H9 (cell line): ENCODE measurements at places on chromosomes 5 and 9. TPM values are rescaled to one million over a fixed set of nuclear protein-coding genes. Genes with fewer than 3 reads are reported as not detected.

- H3K36me3 ChIP-seq, result peaks cover 51% of the 10 kb centered on the region
- H3K27me3 ChIP-seq, result no peaks in the 10 kb centered on the region
- no peak for DNase-seq
- H3K4me3 ChIP-seq, result no peak overlapping the region
Measured at GRCh38 chr9:133371261-133371711, 4.6 kb downstream of the SURF4 start.

DNA sequence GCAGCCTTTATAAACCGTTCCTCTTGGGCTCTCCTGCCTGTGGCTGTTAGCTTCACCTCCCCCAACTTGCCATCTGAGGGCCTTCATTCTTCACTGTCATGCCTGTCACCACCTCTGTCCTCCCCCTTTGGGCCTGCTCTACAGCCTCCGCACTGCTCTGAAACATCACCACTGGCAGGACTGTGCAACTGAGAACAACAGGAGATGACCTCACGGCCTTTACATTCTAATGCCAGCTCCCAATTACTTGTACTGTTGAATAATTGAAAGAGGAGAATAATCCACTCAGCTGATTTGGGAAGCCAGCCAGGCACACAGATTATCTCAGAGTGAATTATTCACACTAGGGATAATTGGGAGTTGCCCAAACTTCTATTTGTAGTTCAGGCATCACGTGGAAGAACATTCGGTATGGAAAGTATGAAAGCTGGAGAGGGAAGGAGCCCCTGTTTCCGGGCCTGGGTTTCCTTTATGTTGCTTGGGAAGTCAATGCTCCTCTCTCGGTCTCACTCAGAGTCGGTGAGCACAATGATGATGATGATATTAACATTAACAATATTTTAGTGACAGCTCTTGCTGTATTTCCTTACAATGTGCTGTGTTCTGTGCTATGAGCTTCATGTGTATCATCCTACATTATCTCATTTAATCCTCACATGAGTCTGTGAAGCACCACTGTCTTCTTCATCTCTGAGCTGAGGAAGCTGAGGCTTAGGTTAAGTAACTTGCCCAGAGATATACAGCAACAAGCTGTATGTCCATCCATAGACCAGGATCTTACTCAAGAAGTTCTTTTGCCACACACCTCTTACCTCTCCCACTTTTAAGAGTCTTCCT is 99.3 kb upstream of the LRRTM2 start:
- H3K4me1 ChIP-seq, result peaks cover 4% of the 10 kb centered on the region; the same call in 1 of the 2 replicates
- H3K27ac ChIP-seq, result no peak overlapping the region
- H3K27me3 ChIP-seq, result no peaks in the 10 kb centered on the region
- no peak overlapping the region for H3K4me3 ChIP-seq
- no peak for DNase-seq
- no peaks in the 10 kb centered on the region for H3K36me3 ChIP-seq

DNA sequence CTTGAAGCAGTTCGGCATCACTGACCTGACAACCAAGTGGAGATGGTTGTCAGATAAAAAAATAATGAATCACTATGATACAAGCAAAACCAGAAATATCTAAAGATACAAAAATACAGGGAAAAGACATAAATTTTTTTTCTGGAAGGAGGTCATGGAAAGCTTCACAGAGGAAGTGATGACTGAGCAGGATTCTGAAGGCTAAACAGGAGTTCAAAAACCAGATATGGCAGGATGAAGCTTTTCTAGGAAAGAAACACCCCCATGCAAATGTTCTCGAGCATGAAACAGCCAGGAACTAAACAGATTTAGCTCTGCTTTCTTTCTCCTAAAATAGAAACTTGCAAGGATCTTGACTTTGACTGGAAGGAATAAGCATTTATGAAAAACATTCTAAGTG is 60.7 kb upstream of the IFNE start:
- no peak overlapping the region for H3K4me3 ChIP-seq
- H3K36me3 ChIP-seq, result peaks cover 12% of the 10 kb centered on the region
- H3K27me3 ChIP-seq, result no peaks in the 10 kb centered on the region
- peaks cover 2% of the 10 kb centered on the region; the same call in 1 of the 2 replicates for H3K4me1 ChIP-seq
- no peak for DNase-seq
- H3K27ac ChIP-seq, result no peak overlapping the region

- no peak overlapping the region for H3K27ac ChIP-seq
- H3K4me1 ChIP-seq, result no peaks in the 10 kb centered on the region
- DNase-seq, result no peak
- no peaks in the 10 kb centered on the region for H3K36me3 ChIP-seq
- H3K27me3 ChIP-seq, result no peaks in the 10 kb centered on the region
Measured at GRCh38 chr5:180640861-180641565, 8.4 kb downstream of the FLT4 start.

Gene HAND1
- total RNA-seq, result not detected in 2 replicates

Gene PCDH12
- not detected in 2 replicates for total RNA-seq

Gene TNFSF8
- total RNA-seq, result not detected in 2 replicates
